ENCODE measurements at places on chromosomes 16 and 17. TPM values are rescaled to one million over a fixed set of nuclear protein-coding genes. Genes with fewer than 3 reads are reported as not detected.

The KRTAP1-5 gene
- not detected for polyA plus RNA-seq

The CAVIN1 gene
- 168 TPM for polyA plus RNA-seq

The ZFHX3 gene
- 28.0 TPM for polyA plus RNA-seq

The CCL17 gene
- polyA plus RNA-seq: not detected

The ADGRG1 gene
- polyA plus RNA-seq: 20.2 TPM

The SLC9A5 gene
- polyA plus RNA-seq: 17.8 TPM

The ZCCHC14 gene
- polyA plus RNA-seq: 30.1 TPM

The CYBC1 gene
- polyA plus RNA-seq: 48.9 TPM

The HBZ gene
- polyA plus RNA-seq: 0.69 TPM

The BORCS6 gene
- 3.6 TPM for polyA plus RNA-seq

The DOC2B gene
- polyA plus RNA-seq: 3.6 TPM

The DOC2A gene
- 3.8 TPM for polyA plus RNA-seq

The NEUROD2 gene
- 0.05 TPM for polyA plus RNA-seq

The C17orf67 gene
- polyA plus RNA-seq: 5.3 TPM

The HCRT gene
- polyA plus RNA-seq: not detected

The PPM1E gene
- polyA plus RNA-seq: 0.33 TPM

The NLRC5 gene
- polyA plus RNA-seq: 13.9 TPM

The OTOP2 gene
- not detected for polyA plus RNA-seq

The KRT12 gene
- 0.06 TPM for polyA plus RNA-seq

Data from right lung (tissue), 10 donors.